CD4-positive, alpha-beta T cell treated with Interleukin-17A for 4 hours (primary cell): ENCODE measurements at places on chromosomes 4 and X.

DNA sequence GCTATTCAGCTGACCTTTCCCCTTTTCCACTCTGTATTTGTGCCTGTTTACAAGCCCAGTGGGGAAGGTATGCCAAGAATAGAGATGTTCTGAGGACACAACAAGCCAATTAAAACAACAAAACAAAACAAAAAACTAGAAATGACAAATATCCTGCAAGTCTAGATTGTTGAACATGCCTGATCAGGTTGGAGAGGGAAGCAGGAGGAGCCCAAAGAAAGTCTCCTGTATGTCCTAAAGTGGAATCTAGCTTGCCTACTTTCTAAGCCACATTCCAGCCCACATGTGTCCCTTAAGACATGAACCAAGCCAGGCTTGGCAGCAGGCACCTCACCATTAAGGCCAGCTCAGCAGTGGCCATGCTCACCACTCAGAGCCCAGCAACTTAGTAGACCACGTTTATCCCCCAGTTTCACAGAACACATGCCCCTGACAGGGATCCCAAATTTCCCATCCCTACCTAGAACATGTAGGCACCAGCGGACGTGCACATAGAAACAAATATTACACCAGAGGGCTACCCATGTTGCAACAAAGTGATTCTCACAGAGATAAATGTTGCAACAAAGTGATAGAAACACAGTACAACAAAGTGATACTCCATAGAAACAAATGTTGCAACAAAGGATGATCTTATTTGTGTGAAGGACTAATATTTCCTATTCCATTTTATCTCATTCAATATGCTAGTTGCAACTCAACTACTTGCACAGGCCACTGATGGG is 48.3 kb downstream of the CD99L2 start:
- DNase-seq, result no peak

- DNase-seq, result no peak
These were observed 311.8 kb downstream of the ADGRL3 start for GRCh38 chr4:61511716-61512488.

DNA sequence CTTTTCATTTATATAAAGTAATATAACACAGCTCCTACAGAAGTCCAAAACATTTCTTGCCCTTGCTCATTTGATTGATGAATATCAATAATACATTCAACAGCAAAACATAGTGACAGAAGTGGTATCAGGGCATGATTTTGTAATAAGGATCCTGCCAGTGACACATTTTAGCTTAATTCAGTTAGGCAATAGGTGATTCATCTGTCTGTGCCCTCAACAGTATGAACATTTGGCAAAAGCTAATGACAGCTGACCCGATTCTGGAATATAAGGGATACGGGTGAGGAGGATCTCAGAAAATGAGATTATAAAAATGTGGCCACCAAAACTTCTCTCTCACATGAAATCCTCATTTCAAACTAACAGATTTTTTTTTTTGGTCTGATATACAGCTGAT is 294.0 kb downstream of the CAMK2D start:
- no peak for DNase-seq

DNA sequence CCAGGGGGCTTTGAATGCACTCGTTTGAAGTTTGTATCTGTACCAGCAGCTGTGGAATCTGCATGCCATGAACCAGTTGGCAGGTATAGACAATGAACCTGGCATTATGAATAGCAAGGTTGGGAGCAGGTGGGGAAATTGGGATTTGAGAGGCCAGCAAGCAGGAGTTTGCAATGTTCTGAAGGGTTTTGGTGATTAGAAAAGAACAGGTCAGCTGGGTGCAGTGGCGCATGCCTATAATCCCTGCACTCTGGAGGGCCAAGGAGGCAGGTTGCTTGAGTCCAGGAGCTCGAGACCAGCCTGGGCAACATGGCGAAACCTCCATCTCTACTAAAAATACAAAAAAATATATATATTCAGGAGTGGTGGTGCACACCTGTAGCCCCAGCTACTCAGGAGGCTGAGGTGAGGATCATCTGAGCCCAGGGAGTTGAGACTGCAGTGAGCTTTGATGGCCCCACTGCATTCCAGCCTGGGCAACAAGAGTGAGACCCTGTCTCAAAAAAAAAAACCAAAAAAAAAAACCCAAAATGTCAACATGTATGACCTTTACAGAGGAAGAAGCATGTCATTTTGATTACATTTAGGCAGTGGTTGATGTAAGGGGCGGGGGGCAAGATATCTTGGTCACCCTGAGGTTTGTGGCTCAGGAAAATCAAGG is 63.9 kb downstream of the TSC22D3 start:
- peak; percentile 16 for DNase-seq

DNA sequence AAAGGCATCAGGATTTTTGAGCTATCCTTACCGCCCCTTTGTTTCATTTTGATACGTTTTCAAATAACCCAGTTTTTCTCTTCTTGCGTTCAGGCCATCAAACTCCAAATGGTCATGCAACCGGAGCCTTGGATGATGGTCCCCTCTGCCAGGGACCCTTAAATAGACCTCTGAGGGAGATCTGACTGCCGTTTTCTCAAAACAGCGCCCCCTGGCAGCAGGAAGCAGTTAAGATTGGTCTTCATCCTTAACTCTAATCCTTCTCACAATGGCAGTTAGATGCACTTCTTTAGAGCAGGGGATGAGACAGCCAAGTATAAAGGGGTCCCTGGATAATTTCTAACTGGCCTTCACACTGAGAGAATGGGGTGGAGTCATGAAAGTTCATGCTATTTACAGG is 525.0 kb upstream of the SPANXN1 start:
- DNase-seq, result no peak

- no peak for DNase-seq
These were observed 41.8 kb upstream of the STX18 start for GRCh38 chr4:4583606-4584005.

DNA sequence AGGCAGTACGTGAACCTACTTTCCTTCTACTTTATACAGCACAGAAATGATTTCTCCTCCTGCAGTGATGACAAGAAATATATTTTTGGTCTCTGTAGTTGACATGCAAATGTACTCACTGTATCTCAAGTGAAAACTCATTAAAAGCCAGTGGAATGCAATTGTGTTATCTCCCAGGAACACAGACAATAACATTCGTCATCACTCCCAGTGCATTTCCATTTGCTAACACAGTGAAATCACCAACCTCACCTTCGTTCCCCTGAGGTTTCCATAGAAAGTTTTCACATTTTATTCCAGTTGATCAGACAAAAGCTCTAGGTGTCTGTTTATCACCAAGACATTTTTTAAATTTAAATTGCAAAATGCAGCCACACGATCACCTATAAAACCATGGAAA is 2.5 kb upstream of the SPANXD start:
- DNase-seq, result no peak

DNA sequence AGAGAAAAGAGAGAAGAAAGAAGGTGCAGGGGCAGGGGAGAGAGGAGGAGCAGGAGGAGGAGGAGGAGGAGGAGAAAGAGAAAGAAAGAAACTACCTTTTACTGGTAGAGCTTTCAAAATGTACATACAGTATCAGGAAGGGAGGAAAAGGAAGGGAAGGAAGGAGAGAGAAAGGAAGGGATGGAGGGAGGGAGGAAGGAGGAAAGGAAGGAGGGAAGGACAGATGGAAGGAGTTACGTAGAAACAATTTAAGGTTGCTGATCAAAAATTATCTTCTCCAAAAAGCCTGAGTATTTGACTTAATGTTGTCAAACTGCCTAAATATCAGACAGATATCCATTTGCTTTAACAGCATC is 13.4 kb downstream of the TBC1D9 start:
- no peak for DNase-seq

- DNase-seq, result peak; percentile 15
These were observed at the start of gene NALF2 for GRCh38 chrX:69503782-69504625. Gene NALF2 (plus strand): TSS chrX:69504326. CDS start chrX:69505283, 957 bp downstream.

GRCh38 chr4:5378002-5378401 is 326.7 kb downstream of the STK32B start:
- DNase-seq, result no peak

GRCh38 chr4:45910511-45910910 is 213.3 kb downstream of the GABRG1 start:
- DNase-seq, result no peak

DNA sequence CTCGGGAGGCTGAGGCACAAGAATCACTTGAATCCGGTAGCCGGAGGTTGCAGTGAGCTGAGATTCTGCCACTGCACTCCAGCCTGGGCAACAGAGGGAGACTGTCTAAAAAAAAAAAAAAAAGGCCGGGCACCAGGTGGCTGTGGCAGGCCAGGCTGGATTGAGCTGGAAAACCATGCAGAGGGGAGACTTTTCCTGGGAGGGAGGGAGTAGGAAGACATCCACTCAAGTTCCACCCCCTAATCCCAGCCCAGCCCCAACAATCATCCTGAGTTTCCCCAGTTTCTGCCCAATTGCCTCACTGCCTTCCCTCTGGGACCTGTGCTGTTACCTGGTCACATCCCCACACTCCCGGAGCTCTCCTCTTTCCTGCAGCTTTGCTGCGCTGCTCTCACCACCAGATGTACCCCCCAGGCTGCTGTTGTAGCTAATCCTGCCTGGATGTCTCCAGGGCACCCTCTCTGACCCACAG is 9.0 kb upstream of the TSPYL2 start:
- no peak for DNase-seq
